ENCODE measurements at places on chromosomes 16 and 17. TPM values are rescaled to one million over a fixed set of nuclear protein-coding genes. Genes with fewer than 3 reads are reported as not detected.

GRCh38 chr17:82153745-82154375 lies 55.8 kb upstream of the FASN start:
- no peaks in the 10 kb centered on the region for H3K27me3 ChIP-seq
- peak; percentile 83 for DNase-seq
- H3K4me3 ChIP-seq: no peak overlapping the region
- H3K4me1 ChIP-seq: no peaks in the 10 kb centered on the region

DNA sequence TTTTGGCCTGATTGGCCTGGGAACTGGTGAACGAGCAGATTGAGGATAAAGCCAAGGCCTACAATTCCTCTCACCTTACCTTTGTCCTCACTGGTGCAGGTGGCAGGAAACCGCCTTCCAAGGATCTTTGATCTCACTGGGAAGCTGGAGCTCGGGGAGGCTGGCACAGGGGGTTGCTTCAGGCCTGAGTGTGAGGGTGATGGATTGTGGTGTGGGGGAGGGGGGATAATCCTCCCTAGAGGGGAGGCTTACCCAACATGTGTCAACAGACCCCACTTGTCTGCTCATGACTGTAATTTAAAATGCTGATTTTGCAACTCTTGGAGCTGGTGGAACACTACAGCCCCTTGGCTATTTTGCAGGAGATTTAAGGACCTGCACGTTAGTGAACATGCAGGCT lies 4.5 kb upstream of the RMI2 start:
- no peak for DNase-seq
- no peak overlapping the region for H3K27ac ChIP-seq
- H3K36me3 ChIP-seq: no peaks in the 10 kb centered on the region

UNC119 gene
- 33.8 TPM for total RNA-seq

DNA sequence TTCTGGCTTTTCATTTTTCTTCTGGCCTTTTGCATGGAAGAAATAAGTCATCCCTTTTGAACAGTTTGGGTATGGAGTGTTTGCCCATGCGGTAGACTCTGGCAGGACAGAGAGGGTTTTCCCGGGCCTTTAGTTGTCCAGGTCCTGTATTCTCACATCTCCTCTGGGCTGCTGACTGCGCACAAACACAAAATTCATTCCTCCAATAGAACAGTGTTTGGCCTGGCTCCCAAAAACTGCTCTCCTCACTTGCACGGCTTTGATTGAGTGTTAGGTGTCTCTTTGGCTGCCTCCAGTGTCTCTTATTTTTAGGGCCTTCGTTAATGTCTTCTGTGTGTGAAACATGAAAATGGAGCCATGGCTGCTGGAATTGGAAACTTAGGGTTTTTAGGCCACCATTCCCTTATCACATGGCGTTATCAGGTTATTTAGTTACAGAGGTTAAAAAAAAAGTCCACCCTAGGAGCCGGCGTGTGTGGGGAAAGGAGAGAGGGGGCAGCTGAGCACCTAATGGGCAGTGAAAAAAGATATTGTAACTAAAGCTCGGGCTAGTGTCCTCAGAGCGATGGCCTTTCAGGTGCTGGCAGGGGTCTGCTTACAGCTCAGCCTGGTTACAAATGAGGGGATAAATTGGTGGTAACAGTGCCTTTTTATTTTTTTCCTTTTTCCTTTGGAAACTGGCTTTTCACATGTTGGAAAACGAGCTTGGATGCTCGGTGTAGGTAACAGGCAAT lies 47.3 kb downstream of the PRKCA start:
- no peaks in the 10 kb centered on the region for H3K27me3 ChIP-seq
- H3K27ac ChIP-seq: no peak overlapping the region
- no peak for DNase-seq

DNA sequence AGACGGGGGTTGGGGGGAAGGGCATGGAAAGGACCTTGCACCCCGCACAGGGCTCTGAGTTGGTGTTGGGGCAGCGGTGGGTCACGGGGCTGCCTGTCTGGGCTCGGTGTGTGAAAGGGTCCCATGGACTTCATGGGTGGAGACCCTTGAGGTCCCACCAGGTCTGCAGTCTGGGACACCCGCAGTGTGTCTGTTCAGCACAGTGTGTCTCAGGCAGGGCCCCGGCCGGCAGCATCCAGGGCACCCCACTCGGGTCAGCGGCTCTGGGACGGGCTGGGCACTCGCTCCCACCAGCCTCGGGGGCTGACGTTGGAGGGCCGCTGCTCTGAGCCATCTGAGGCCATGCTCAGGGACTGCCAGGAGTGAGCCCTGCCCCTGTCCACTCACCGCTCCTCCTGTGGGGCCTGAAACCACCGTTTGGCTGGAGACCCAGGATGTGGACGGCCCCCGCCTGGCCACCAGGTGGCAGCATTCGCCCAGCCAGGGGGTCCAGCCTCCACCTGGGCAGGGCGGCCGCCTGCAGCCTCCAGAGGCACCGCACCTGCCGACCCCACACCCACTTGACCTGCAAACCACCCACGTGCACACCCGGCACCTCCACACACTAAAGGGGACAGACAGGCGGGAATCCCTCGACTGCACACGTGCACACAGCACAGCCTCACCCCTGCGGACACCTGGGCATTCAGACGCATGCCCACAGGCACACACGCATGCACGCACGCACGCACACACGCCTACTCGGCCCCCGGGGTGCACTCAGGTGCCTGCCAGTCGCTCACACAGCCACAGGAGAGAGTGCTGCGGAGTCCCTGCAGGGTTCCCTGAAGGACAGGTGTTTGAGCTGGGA lies 10.1 kb upstream of the ZFPM1 start:
- DNase-seq: no peak
- H3K4me3 ChIP-seq: no peak overlapping the region
- H3K27ac ChIP-seq: no peak overlapping the region
- H3K36me3 ChIP-seq: no peaks in the 10 kb centered on the region
- peaks cover 3% of the 10 kb centered on the region for H3K4me1 ChIP-seq

DNA sequence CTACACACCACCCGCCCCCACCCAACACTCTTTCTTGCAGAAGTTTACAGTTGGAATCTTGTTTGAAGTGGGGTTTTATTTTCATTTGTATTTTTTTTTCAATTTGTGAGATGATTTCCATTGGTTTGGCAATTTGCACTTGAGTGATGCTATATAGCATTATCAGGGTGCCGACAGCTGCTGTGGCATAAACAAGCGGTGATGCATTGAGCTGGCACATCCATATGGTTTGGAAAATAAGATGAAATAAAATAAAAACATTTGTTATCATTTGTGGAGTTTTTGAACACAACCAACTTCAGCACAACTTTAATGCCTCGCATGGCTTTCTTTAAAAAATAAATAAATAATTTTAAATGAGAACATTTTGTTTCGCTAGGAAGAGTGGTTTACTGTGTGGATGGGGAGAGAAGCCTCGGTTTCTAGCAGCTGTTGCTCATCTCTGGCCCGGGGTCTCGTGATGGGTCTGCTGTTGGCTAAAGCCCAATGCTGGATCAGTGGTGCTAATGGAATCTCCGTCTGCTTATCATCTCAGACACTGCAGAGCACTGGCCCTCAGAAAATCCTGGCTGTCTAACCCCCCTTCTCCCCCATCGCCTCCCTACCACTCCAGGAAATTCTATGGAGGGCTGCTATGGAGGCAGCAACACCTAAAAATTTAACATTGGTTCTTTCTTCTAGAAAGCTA lies 192.3 kb upstream of the MAF start:
- no peak overlapping the region for H3K4me3 ChIP-seq
- DNase-seq: no peak
- H3K27ac ChIP-seq: no peak overlapping the region
- no peaks in the 10 kb centered on the region for H3K4me1 ChIP-seq
- H3K27me3 ChIP-seq: no peaks in the 10 kb centered on the region

DNA sequence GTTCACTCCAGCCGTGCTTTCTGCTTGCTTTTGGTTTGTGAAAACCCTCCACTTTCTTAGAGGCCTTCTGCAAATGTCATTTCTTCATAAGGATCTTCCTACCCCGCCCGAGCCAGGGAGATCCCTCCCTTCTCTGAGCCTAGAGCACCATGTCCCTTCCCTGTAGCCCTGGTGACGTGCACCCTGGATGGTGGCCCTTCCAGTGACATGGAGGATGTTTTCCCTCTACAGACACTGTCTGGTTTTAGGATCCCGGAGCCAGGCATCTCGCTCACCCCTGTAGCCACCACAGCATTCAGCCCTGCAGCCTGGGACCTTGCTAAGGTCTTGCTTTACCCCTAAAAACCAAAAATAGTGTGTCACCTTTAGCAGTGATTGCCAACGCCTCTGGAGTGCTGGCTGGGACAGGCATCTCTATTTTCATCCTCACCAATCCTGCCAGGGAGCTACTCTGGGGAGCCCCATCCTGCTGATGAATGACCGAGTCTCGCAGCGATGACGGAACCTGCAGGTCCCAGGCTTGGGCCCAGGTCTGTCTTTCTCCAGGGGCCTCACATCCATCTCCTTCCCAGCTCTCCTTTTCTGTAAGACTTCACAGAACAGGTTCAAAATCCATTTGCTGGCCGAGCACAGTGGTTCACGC lies 394.1 kb upstream of the TNRC6C start:
- no peaks in the 10 kb centered on the region for H3K27me3 ChIP-seq
- H3K4me1 ChIP-seq: no peaks in the 10 kb centered on the region
- no peak for DNase-seq

ABHD15 gene
- 11.0 TPM for total RNA-seq

GRCh38 chr16:50365791-50366575 lies 2.8 kb downstream of the BRD7 start:
- H3K27ac ChIP-seq: no peak overlapping the region
- DNase-seq: no peak
- no peaks in the 10 kb centered on the region for H3K4me1 ChIP-seq
- H3K4me3 ChIP-seq: peak overlapping the region; percentile 90
- H3K27me3 ChIP-seq: no peaks in the 10 kb centered on the region

GDPD3 gene
- 0.53 TPM for total RNA-seq

FN3K gene
- 10.5 TPM for total RNA-seq

DNA sequence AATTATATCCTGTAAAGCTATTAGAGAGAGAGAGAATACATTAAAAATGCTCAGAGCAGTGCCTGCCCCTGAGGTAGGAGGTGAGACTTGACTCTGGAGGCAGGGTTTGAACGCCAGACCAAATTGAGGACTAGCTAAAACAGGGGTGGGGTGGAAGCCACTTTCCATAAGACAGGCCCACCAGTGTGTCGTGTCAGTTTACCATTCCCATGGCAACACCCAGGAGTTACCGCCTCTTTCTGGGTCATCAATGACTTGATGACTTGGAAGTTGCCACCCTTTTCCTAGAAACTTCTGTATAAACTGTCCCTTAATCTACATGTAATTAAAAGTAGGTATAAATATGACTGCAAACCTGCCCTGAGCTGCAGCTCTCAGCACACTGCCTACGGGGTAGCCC lies 32.0 kb upstream of the ABCC12 start:
- no peak overlapping the region for H3K27ac ChIP-seq
- H3K36me3 ChIP-seq: no peaks in the 10 kb centered on the region
- no peak for DNase-seq
- H3K27me3 ChIP-seq: no peaks in the 10 kb centered on the region
- no peaks in the 10 kb centered on the region for H3K4me1 ChIP-seq

- no peaks in the 10 kb centered on the region for H3K4me1 ChIP-seq
- H3K27ac ChIP-seq: no peak overlapping the region
- no peaks in the 10 kb centered on the region for H3K27me3 ChIP-seq
- no peak for DNase-seq
Observed at GRCh38 chr17:51653878-51654277, 393.5 kb downstream of the UTP18 start.

- H3K4me1 ChIP-seq: no peaks in the 10 kb centered on the region
- peak overlapping the region; percentile 97 for H3K4me3 ChIP-seq
- H3K27ac ChIP-seq: no peak overlapping the region
- H3K27me3 ChIP-seq: no peaks in the 10 kb centered on the region
- H3K36me3 ChIP-seq: peaks cover under 1% of the 10 kb centered on the region
- no peak for DNase-seq
Observed at GRCh38 chr17:7611635-7612293, 2.9 kb downstream of the FXR2 start.

DNA sequence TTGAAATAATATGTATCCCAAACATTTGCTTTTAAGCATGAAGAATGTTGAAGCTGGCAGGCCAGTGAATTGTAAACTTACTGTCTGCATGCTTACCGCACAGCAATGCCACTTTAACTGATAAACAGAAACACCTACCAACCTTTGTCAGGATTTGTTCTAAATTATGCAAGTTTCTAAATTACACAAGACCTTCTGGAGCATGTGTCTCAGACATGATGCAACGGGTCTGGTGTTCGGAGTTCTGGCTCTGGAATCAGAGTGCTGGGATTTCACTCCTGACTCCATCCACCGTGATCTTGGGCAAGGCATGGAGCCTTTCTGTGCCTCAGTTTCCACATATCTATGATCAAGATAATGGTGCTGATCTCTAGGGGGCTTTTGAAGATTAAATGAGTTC lies 111.2 kb downstream of the CCT6B start:
- no peak overlapping the region for H3K4me3 ChIP-seq
- no peaks in the 10 kb centered on the region for H3K36me3 ChIP-seq
- no peaks in the 10 kb centered on the region for H3K27me3 ChIP-seq
- H3K27ac ChIP-seq: no peak overlapping the region
- H3K4me1 ChIP-seq: no peaks in the 10 kb centered on the region

- DNase-seq: no peak
- H3K27me3 ChIP-seq: peaks cover 31% of the 10 kb centered on the region
- peaks cover 10% of the 10 kb centered on the region for H3K4me1 ChIP-seq
- no peaks in the 10 kb centered on the region for H3K36me3 ChIP-seq
Observed at GRCh38 chr17:74924250-74924948, at the start of gene OTOP2. TSS of gene OTOP2 (plus strand) at chr17:74924273. CDS start at chr17:74924633, 360 bp downstream.

LRRC46 gene
- total RNA-seq: not detected

HSD17B2 gene
- total RNA-seq: not detected

- no peak overlapping the region for H3K27ac ChIP-seq
- H3K27me3 ChIP-seq: no peaks in the 10 kb centered on the region
- no peaks in the 10 kb centered on the region for H3K4me1 ChIP-seq
- no peaks in the 10 kb centered on the region for H3K36me3 ChIP-seq
- DNase-seq: no peak
Observed at GRCh38 chr17:74603746-74604145, 11.7 kb upstream of the CD300LD start.

DNA sequence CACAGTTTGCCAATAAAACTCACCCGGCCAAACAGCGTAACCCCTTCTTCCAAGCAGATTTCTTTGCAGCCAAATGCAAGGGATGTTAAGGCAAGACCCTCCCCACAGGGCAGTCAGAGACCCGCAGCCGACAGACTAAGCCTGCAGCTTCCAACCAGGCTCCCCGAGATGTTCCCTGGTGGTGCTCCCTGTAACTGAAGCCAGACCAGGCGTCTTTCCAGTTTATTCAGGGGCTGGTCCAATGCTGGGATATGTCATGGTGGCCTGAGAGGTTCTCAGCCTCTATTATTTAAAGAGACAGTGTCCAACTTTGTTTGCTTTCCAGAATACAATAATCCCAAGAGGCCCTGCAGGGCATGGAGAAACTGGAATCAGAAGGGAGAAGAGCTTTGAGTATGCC lies at the start of gene PMP22:
PMP22 (minus strand) TSS at position 196 of the 400 bp plus-strand sequence. CDS start 4,599 bp downstream, outside the sequence.
- peaks cover 2% of the 10 kb centered on the region for H3K4me1 ChIP-seq
- no peaks in the 10 kb centered on the region for H3K36me3 ChIP-seq
- peak within 1 kb of the TSS; percentile 16 for H3K27ac ChIP-seq
- H3K27me3 ChIP-seq: no peaks in the 10 kb centered on the region
- DNase-seq: no peak
- no peak within 1 kb of the TSS for H3K4me3 ChIP-seq

CFAP97D1 gene
- not detected for total RNA-seq

KRT33B gene
- total RNA-seq: not detected

Measured in ascending aorta (tissue), 2 donors.